Amygdala (tissue), 56 donors: ENCODE measurements at places on chromosomes 2 and 18.

- DNase-seq: no peak
Observed at GRCh38 chr2:100976061-100976460, 26.0 kb upstream of the RPL31 start.

DNA sequence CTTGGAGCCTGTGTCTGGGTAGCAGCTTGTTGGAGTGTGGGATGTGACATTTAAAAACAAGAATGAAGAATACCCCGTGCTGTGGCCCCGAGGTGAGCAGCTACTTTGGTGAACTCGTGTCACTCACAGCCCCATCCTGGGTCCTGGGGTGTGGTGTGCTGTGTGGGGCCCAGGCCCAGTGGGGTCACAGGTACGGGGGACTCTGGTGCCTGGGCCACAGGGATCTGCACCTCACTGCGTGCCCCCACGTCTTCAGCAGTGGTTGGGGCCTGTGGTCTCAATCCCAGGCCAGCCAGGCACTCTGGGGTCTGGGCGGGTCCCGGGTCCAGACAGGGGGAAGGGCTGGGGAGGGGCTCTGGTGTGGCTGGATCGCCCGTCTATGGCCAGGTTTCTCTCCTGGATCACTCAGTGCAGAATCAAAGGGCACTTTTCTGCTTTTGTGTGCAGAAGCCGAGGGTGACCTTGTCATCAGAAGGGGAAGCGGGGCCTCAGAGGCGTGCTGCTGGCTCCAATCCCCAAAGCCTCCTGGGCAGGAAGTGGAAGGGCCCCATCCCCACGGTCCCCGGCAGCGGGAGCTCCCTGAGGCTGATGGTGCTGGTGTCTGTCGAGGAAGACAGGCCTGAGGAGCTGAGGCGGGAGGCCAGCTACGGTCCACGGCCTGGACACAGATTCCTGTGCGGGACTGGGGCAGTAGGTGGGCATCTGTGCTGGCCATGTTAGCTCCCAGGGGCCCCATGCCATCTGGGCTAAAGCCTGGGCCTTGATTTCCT, 1.4 kb downstream of the GPR35 start:
- no peak for DNase-seq

GRCh38 chr18:49160079-49160930, 209.5 kb upstream of the SMAD7 start:
- DNase-seq: no peak

DNA sequence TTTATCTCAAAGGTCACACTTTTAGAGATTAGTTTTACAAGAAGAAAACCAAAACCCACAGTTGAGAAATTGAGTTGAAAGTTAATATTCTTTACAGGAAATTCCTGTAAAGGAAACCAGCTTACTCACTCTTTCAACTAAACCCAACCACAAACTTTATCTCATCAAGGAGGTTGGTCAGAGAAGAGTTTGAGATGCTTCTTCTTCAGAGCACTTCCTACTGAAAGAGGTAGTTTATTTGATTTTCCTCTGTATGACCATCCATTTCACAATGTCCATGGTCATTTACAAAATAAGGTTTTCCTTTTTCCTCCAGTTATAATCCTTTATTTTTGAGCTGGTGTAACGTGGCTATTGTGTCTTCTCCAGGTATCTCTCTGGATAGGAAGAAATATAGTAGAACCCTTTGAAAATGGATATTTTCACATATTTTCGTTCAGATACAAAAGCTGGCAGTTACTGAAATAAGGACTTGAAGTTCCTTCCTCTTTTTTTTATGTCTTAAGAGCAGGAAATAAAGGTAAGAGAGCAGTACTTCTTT, 4.5 kb upstream of the IL18RAP start:
- DNase-seq: no peak

DNA sequence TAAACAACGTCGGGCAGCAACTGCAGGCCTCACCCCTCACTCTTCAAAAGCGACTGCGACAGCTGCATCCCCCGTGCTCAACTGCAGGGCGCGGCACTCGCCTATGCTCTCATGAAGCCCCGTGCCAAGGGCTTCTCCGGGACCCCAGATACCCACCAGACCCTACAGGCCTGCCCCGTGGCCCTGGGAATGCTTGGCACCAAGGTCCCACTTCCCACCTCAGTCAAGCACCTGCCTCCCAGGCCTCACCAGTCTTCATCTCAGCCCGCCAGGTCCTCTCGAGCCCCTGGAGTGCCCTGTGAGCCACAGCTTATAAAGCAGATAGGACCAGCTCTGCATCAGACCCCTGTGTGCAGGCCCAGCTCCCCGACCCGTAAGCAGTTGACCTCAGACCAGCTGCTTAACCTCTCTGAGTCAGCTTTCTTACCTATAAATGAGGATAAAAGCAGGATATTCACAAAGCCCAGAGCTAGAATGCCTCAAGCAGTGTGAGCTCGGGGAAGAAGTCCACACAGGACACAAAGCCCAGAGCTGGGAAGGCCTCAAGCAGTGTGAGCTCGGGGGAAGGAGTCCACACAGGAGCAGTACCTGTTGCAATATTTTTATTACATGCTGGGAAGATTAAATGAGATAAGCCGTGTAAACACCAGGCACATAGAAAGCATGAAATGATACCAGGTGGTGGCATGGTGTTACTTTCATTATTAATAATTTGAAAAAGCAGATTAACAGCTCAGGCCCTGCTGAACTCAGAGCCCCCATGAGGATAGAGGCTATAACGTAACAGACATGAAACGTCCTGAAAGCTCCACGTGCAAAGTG, 96.9 kb downstream of the HDAC4 start:
- no peak for DNase-seq

GRCh38 chr18:36017232-36017631, 44.8 kb downstream of the RMP24 start:
- DNase-seq: no peak

DNA sequence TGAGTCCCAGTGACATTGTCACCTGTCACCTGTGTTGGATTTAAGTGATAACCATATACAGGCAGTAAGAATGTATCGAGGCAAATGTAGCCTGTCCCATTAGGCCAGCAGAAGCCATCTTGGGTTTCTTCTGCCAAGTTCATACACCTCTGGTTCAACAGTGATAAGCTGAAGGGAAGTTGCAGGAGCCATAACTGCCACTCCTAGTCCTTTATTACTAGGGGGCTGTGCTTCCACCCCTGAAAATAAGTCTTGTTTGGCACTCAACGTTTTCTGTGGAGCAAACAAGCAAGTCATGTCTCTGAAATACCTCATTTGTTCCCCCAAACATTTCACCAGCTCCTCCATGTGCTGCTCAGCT, 58.1 kb upstream of the ALPP start:
- DNase-seq: no peak

- no peak for DNase-seq
Observed at GRCh38 chr2:237923481-237924163, 43.2 kb upstream of the UBE2F start.

- no peak for DNase-seq
Observed at GRCh38 chr2:151085181-151085611, 176.5 kb downstream of the RBM43 start.

DNA sequence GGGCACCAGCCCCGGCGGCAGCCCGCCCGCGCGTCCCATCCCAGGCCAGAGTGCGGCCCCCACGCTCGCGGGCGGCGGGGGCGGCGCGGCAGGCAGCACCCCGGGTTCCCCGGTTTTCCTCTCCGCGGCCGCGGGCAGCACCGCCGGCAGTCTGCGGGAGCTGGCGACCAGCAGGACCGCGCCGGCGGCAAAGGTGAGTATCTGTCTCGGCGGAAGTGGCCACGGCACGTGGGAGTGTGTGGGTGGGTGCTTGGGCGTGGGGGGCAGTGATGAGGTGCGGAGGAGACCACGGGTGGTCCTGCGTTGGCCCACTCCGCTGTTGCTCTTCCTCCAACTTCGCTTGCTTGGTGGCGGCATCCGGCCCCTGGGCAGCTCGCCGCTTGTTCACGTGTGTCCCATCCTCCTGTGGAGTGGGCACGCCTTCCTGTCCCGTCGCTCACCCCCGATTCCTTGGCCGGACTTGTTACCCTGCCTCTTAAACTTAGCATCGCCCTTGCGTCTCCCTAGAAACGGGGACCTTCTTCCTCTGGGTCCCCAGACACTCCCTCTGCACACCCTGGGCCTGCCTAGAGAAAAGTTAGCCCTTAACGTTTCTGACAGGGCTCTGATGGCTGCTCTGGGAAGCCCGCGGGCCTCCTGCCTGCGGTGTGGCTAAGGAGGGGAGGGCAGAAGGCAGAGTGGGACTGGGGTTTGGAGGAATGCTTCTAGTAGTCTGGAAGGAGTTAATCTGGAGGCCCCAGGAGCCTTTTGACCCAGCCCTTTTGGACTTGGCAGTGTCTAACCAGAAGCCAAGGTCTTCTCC, 1.1 kb downstream of the SH3RF3 start:
- no peak for DNase-seq

DNA sequence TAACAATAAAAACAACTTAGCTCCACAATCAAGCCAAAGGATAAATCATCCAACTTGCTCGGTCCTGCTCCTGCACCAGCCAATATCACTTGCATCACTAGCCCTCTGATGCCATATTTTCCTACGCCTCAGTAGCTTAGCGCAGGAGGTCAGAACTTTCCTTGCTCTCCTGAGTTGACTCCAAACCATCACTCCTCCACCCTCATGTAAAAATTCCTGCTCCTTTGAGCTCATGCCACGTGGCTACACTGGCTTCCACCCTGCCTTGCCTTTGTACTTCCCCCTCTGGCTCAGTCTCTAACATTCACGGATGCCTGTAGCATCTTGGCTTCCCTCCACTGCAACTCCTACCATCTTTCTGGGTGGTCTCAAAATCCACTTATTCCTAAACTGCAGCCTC, 25.2 kb downstream of the AAK1 start:
- DNase-seq: no peak

DNA sequence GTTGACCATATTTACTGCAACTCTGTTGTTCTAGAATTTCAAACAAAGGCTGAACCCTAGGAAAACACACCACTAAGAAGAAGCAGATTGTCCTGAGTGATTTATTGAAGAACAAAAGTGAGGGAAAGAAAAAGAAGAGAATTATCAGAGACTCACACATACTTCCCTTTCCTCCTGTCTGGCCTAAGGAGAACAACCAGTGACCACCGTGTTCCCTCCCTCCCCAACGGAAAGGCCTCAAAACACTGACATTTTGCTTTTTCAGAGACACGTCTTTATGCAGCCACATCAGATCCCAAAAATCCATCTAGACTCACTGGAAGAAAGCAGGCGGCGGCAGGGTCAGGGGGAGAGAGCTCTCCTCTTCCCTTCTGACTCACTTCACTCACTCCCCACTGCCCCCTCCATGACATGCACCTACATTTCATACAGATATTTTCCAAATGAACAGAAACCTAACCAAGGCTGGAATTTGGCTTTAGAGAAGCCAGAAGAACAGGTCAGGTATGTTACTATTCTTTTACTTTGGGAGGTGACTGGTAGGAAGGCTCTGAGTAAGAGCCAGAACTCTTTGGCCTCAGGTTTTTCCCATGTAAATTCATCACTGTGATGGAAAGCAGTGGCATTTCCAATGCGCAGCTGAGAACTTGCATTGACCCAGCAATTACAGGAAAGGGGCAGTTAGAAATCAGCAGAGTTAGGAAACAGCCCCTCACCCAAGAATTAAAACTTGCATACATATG, 169.9 kb downstream of the BCL11A start:
- no peak for DNase-seq

DNA sequence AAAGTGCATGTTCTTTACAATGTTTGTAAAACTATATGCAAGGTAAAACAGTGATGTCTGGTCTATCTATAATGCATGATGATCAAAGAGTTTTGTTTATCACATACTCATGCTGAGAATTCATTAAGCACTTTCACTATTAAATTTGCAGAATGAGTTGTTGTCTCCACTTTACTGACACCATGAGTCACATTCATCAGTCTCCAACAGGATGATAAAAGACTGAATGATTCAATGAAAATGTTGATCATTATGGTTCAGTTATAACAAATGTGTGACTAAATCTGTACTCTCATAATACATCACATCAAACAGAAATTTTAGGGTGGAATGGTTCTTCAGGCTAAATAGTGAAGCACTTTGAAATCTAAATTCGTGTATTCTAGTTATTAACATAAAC, 129.0 kb downstream of the ERBB4 start:
- DNase-seq: no peak

- no peak for DNase-seq
Observed at GRCh38 chr2:230140667-230141066, 71.9 kb upstream of the SLC16A14 start.

DNA sequence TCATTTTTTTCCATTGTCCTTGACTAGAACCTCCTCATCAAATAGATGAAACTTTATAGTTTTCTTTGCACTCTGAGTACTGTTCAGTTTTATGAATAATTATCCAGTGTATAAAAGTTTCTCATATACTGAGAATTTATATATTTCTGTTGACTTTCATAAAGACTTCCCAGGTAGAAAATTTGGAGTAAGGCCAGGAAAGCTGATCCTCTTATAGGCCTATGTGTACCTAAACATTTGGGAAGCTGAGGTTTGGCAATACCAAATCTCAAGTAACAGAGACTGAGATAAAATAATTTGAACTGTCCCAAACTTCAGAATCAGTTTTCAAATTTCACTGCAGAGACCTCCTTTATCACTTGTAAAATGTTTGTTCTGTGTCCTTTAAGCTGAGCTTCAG, 43.4 kb downstream of the CCDC102B start:
- DNase-seq: no peak

GRCh38 chr18:79988071-79988450, 302 bp downstream of the TXNL4A start:
- DNase-seq: no peak

- no peak for DNase-seq
Observed at GRCh38 chr2:62775367-62775668, 69.8 kb downstream of the EHBP1 start.

DNA sequence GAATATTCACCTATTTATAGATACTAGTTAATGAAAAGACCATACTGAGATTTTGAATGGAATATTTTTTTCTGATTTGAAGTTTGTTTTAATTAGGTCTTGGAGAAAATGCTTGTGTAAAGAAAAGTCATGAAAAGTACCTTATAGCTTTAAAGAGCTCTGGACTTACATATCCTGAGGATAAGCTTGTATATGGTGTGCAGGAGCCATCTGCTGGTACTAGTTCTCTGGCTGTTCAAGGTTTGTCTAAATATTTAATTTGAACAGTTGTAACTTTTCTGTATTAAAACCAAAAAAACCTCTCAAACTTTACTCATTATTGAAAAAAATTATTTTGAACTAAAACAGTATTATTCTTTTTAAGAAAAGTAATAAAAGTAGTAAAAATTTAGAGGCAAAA, 50.1 kb downstream of the UBR3 start:
- no peak for DNase-seq

DNA sequence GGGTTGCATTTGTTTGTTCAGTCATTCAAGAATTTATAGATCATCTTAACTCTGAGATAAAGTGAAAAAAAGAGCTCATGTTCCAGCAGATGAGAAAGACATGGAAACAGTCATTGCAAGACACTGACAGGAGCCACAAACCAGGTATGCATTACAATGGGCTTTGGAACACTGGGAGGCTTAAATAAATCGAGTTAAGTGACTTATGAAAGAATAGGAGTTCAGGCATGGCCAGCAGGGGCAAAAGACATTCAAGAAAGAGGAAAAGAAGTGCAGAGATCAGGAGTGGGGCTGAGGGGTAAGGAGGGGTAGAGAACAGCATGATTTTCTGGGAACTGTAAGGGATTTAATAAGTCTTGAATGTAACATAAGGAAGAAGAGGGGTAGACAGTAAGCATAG, 121.2 kb upstream of the EPC2 start:
- no peak for DNase-seq

- no peak for DNase-seq
Observed at GRCh38 chr2:169511818-169512217, 2.3 kb downstream of the KLHL41 start.

- no peak for DNase-seq
Observed at GRCh38 chr2:205463466-205464025, 218.8 kb upstream of the NRP2 start.
